ENCODE measurements at places on chromosomes 13 and 19. TPM values are rescaled to one million over a fixed set of nuclear protein-coding genes. Genes with fewer than 3 reads are reported as not detected.

GRCh38 chr13:98280176-98280510, 103.1 kb upstream of the RNF113B start:
- no peak for DNase-seq

- no peak for DNase-seq
Measured at GRCh38 chr19:13888281-13888680, 11.3 kb downstream of the NANOS3 start.

- no peak for DNase-seq
Measured at GRCh38 chr13:35228536-35228935, 248.0 kb downstream of the MAB21L1 start.

DNA sequence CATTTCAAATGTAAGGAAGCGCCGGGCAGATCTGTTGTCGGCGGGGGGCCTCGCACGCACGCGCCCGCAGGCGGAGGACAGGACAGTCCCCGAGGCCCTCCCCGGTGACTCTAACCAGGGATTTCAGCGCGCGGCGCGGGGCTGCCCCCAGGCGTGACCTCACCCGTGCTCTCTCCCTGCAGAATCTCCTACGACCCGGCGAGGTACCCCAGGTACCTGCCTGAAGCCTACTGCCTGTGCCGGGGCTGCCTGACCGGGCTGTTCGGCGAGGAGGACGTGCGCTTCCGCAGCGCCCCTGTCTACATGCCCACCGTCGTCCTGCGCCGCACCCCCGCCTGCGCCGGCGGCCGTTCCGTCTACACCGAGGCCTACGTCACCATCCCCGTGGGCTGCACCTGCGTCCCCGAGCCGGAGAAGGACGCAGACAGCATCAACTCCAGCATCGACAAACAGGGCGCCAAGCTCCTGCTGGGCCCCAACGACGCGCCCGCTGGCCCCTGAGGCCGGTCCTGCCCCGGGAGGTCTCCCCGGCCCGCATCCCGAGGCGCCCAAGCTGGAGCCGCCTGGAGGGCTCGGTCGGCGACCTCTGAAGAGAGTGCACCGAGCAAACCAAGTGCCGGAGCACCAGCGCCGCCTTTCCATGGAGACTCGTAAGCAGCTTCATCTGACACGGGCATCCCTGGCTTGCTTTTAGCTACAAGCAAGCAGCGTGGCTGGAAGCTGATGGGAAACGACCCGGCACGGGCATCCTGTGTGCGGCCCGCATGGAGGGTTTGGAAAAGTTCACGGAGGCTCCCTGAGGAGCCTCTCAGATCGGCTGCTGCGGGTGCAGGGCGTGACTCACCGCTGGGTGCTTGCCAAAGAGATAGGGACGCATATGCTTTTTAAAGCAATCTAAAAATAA, 18.2 kb downstream of the IL17D start:
- no peak for DNase-seq

DNA sequence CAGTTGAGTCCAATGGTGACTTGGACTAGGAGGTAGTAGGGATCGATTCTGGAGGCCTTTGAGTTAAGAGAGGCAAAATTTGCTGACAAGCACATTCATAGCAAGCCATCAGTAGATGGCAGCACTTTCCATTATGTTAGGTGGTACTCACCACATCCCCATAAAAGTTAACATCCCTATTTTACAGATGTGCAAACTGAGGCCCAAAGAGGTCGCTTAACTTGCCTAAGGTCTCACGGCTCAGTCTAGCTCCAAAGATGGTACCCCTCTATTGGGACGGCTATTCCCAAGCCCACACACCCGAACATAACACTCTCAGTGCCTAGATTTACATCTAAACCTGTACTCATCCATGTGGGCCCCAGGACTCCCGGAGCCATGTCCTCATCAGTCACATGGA, 21.5 kb upstream of the FOSB start:
- DNase-seq = no peak

Gene ATP13A1
- 108 TPM for total RNA-seq

DNA sequence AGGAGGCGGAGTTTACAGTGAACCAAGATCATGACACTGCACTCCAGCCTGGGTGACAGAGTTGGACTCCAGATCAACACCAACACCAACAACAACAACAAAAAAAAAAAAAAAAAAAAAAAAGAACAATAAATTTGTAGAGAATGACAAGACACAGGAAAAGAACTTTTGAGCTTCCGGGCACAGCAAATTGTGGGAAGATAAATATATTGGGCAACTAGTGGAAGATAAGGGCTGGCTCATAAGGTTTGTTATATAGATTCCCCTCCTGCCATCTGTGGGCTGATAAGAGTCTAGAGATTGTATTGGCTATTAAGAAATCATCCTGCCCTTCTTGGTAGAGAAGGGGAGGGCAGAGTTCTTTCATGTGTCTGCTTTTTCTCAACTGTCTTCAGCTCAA, 33.1 kb upstream of the CYP2S1 start:
- DNase-seq = no peak

DNA sequence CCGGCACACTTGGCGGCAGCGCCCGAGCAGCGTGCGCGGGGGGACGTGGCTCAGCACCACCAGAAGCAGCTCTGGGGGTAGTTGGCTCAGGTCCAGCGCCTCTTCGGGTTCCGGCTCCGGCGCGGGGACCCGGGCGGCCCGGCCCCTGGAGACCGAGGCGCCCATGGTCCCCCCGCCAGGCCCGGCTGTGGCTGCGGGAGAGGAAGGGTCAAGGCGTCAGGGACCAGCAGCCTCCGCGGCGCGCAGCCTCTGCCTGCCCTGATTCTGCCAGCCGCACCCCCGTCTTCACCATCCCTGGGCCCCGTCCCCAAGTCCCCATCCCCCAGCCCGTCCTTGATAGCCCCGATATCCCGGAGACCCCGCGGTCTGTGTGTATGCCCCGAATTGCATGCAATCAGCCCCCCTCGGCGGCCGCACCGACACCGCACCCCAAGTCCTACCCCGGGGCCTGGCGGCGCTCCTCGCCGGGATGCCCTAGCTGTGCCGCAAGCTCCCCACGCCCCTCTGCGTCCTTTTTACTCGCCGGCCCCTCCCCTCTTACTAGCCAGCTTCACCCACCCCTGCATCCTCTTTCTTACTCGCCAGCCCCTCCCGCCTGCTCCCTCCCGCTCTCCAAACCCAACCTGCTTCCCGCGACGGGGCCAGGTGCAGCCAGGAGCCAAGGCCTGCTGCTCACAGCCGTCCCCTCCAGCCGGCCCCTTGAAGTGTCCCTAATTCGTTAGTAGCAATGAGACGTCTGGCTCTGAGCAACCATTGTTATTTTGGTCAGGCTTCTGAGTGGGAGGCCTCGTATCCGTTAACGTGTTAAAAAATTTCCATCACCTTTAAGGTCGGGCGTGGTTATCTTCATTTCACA, at the start of gene FBXO27:
FBXO27 (minus strand) TSS at position 487 of the 856 bp plus-strand sequence; CDS start at position 165, 322 bp downstream.
- no peak for DNase-seq

Gene PROZ
- not detected for total RNA-seq

- no peak for DNase-seq
Measured at GRCh38 chr13:53050151-53050550, 21.5 kb downstream of the OLFM4 start.

DNA sequence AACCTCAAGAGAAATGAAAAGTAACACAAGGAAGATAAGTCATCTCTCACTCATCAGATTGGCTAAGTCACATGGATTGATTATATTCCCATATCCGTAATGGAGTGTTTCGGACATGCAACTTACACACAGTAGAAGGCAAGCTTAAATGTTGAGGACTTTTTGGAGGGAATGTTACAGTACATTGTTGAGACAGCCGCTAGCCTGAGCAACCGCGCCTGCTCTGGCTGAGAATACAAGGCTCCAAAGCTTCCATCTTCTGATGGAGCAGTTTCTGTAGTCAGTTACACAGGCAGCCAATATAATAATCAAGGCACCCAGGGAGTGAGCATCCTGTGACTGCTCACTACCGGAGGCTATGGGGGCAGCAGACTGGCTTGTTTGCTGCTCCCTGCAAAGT, 1.0 kb upstream of the CRYL1 start:
- no peak for DNase-seq

GRCh38 chr13:86856991-86857390, 814.2 kb upstream of the SLITRK5 start:
- DNase-seq = no peak

Gene FFAR2
- not detected for total RNA-seq

DNA sequence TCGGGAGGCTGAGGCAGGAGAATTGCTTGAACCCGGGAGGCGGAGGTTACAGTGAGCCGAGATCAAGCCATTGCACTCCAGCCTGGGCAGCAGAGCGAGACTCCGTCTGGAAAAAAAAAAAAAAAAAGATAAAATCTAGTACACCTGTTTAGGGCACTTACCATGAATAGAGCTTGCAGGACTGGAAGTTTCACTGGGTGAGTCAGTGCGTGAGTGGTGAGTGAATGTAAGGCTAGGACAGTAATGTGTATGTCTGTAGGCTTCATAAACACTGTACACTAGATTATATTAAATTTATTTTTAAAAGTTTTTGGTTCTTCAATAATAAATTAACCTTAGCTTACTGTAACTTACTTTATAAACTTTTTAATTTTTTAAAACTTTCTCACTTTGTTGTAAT, 22.9 kb downstream of the PPP5C start:
- DNase-seq = no peak

DNA sequence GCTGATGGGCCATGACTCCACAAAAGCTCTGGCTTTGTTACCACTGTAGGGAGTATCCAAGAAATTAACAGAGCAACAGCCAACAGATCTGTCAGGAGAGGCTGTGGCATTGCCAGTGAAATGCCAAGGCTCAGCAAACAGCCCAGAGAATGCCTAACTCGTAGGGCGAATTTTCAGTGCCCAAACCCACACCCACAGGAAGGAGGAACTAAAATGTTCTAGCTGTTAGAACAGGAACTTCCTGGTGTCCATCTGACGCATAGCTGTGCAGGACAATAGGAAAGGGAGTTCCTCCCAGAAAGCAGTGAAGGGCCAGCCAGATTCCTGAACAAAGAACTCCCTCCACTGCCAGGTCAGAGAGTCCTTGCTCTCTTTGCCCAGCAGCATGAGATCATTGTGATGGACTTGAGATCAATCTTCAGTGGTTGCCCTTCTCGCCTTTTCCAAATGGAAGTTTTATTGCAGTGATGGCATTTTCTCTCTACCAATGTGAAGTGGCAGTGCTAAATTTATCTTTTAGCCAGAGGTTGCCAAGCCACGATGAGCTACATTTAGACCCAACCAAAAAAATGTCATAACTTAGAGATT, 224.2 kb upstream of the STARD13 start:
- no peak for DNase-seq

Gene LILRA6
- not detected for total RNA-seq

GRCh38 chr19:13022859-13023636, 27.8 kb downstream of the NFIX start:
- DNase-seq = no peak

DNA sequence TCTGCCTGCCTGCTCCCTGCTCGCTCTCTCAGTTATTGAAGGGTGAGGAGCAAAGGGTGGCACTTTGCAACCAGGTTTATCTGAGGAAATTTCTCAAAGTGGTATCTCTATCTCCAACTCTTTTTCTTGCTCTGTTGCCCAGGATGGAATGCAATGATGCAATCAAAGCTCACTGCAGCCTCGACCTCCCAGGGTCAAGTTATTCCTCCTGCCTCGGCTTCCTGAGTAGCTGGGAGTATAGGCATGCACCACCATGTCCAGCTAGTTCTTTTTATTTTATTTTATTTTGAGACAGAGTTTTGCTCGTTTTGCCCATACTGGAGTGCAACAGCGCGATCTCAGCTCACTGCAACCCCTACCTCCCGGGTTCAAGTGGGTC, 4.9 kb downstream of the ACTMAP start:
- no peak for DNase-seq

GRCh38 chr19:39341129-39341718, 997 bp upstream of the SAMD4B start:
- no peak for DNase-seq

DNA sequence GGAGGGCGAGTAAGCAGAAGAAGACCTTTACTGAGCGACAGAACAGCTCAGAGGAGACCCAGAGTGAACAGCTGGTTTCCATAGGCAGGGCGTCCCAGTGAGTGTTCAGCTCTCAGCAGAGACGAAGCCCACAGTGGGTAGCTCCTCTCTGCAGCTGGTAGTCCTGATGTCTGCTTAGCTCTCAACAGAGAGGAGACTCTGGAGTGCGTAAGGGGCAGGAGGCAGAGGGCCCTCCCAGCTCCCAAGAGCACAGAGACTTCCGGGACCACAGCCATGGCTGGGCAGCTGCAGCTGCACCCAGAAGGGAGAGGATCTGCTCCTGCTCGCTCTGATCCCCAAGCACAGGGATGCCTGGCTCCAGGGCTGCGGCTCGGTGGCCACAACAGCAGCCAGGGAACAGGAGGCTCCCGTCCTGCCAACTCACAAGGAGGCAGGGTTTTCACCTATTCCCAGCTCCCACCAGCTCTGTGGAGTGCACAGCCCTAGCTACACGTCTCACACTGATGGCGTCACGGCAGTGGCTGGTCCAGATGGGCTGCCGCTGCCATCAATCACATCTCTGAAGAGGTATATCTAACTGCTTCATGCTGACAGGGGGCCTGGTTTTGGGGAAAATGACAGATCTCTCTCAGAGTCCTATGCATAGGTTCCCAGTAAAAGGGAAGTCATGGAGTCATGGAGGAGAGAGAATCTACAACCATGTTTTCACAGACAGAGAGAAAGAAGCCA, 2660.1 kb upstream of the PCDH20 start:
- no peak for DNase-seq

Gene S1PR4
- total RNA-seq = 24.5 TPM

- DNase-seq = no peak
Measured at GRCh38 chr13:51479199-51479523, 26.3 kb upstream of the INTS6 start.

GRCh38 chr19:32357720-32358119, 12.3 kb downstream of the ZNF507 start:
- no peak for DNase-seq

DNA sequence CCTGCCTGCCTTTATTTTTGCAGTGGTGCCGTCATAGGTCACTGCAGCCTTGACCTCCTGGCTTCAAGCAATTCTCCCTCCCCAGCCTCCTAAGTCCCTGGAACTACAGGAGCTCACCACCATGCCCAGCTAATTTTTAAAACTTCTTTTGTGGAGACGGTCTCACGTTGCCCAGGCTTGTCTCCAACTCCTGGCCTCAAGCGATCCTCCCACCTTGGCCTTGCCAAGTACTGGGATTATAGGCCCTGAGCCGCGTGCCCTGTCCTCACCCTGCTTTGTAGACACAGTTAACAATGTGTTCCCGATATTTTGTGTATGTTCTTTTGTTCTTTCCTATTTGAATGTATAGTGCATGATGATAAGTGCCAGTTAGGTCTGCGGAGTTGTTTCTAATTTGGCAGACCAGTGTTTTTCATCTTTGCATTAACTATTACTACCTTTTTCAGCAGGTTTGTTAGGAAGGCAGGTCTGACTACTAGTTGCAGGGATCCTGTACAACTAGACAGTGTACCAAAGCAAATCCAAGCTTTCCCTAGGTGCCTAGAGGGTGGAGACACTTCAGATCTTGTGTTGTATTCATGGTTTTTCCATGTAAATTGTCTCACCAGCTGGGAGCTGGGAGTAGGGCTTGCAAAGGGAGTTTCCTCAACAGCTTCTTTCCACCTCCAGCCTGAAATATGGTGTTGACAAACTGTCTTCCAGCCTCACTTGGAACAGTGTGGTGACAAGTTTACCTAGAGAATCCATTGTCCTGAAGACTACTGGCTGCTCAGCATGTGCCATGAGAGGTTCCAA, 9.5 kb upstream of the WTIP start:
- no peak for DNase-seq

- no peak for DNase-seq
Measured at GRCh38 chr19:7454998-7455397, 33.8 kb downstream of the PEX11G start.

GRCh38 chr13:43362556-43362955, 339.2 kb downstream of the DNAJC15 start:
- no peak for DNase-seq

Gene DKKL1
- total RNA-seq = not detected

Data from activated T-cell treated with anti-CD3 and anti-CD28 coated beads, Interleukin-2, amount 50 U/mL, for 4 hours (primary cell).